Spleen (tissue), 13 donors: ENCODE measurements at places on chromosomes 11 and 22. TPM values are rescaled to one million over a fixed set of nuclear protein-coding genes. Genes with fewer than 3 reads are reported as not detected.

Gene TENM4
- 4.5 TPM for total RNA-seq

- no peak overlapping the region for H3K27ac ChIP-seq
- H3K4me1 ChIP-seq = peaks cover 9% of the 10 kb centered on the region
- no peak overlapping the region for H3K4me3 ChIP-seq
- peaks cover 7% of the 10 kb centered on the region for H3K36me3 ChIP-seq
- no peaks in the 10 kb centered on the region for H3K27me3 ChIP-seq
These were observed 3.6 kb upstream of the KAT5 start for GRCh38 chr11:65708451-65708850.

GRCh38 chr11:2401436-2401984, 960 bp downstream of the TSSC4 start:
- peaks cover 46% of the 10 kb centered on the region for H3K36me3 ChIP-seq
- H3K27me3 ChIP-seq = no peaks in the 10 kb centered on the region

GRCh38 chr11:126776119-126776518, 224.5 kb downstream of the KIRREL3 start:
- H3K4me3 ChIP-seq = no peak overlapping the region
- no peaks in the 10 kb centered on the region for H3K4me1 ChIP-seq
- DNase-seq = no peak
- no peak overlapping the region for H3K27ac ChIP-seq
- no peaks in the 10 kb centered on the region for H3K36me3 ChIP-seq

DNA sequence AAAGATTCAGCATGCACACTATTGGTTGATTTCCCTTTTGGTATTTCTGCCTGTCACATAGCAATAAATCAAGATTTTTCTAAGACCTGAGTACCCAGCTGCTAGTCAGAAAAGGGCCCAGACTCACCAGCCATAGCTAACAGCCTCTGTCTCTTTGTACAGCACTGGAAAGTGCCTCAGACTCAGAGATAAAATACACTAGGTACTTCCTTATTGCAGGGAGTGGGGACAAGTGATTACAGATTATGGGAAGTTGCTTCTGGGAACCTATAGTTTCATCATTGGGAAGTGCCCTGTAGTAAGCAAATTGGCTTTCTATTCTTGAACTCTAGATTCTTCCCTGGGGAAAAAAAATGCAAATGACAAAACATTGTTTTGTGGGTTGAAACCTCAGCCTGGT, at the start of gene CASP5:
Gene CASP5, minus strand, starts transcription at position 166 of the 400 bp plus-strand sequence. Its CDS starts 32 bp downstream, at position 134.
- DNase-seq = no peak
- H3K36me3 ChIP-seq = no peaks in the 10 kb centered on the region
- no peak within 1 kb of the TSS for H3K4me3 ChIP-seq
- H3K27ac ChIP-seq = peak within 1 kb of the TSS; percentile 54
- no peaks in the 10 kb centered on the region for H3K27me3 ChIP-seq

GRCh38 chr11:107457205-107457557, 444 bp downstream of the CWF19L2 start:
- no peaks in the 10 kb centered on the region for H3K27me3 ChIP-seq
- no peak for DNase-seq
- H3K4me3 ChIP-seq = peak overlapping the region; percentile 64
- peak overlapping the region; percentile 86 for H3K27ac ChIP-seq
- H3K4me1 ChIP-seq = peaks cover 30% of the 10 kb centered on the region
